ENCODE measurements at places on chromosomes 12 and 14.
A peak's percentile ranks its signal among the peaks of the same experiment; 100 is the strongest.

DNA sequence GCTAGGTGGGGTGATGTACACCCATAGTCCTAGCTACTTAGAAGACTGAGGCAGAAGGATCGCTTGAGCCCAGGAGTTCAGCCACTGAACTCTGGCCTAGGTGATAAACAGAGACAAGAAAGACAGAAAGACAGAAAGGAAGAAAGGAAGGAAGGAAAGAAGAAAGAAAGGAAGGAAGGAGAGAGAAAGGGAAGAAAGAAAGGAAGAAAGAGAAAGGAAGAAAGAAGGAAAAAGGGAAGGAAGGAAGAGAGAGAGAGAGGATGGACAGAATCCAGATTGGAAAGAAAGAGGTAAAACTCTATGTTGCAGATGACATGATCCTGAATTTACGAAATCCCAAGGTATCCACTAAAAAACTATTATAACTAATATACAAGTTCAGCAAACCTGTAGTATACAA, 8.2 kb downstream of the INTS13 start:
- no peak for DNase-seq

DNA sequence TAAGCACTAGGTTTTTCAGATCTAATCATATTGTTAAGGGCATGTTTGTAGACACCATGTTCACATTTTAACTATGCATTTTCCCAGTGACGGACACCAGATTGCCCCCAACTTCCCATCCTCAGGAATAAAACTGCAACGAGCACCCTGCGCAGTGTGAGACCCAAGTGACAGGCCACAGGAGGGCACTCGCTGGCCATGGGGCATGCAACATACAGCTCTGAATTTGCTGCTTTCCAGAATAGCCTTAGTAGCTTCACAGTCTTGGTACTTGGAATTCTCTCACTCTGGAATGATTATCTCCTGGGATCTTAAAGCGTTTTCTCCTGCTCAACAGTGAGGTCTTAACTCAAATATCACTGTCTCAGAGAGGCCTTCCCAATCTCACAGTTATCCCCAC, 972 bp upstream of the DDX47 start:
- no peak for DNase-seq

- peak; percentile 81 for DNase-seq
Observed at GRCh38 chr14:91177073-91178034, 63.5 kb downstream of the DGLUCY start.

- DNase-seq, result no peak
Observed at GRCh38 chr12:130703733-130704375, 12.2 kb downstream of the RIMBP2 start.

DNA sequence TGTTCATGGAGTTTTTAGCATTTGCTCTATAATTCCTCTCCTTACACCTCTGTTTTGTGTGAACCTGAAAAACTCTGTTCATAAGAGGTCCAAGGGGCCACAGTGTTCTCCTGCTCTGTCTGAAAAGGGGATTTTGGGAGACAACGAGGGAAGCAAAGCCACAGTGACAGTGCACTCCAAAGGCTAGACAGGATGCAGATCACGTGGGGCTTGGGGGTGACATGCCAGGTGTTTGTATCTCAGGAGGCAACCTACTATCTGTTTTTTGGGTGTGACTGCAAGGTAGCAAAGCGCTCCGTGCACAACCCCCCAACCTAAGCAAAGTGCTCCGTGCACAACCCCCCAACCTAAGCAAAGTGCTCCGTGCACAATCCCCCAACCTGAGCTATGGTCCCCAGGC, 5.1 kb upstream of the CHD4 start:
- no peak for DNase-seq

DNA sequence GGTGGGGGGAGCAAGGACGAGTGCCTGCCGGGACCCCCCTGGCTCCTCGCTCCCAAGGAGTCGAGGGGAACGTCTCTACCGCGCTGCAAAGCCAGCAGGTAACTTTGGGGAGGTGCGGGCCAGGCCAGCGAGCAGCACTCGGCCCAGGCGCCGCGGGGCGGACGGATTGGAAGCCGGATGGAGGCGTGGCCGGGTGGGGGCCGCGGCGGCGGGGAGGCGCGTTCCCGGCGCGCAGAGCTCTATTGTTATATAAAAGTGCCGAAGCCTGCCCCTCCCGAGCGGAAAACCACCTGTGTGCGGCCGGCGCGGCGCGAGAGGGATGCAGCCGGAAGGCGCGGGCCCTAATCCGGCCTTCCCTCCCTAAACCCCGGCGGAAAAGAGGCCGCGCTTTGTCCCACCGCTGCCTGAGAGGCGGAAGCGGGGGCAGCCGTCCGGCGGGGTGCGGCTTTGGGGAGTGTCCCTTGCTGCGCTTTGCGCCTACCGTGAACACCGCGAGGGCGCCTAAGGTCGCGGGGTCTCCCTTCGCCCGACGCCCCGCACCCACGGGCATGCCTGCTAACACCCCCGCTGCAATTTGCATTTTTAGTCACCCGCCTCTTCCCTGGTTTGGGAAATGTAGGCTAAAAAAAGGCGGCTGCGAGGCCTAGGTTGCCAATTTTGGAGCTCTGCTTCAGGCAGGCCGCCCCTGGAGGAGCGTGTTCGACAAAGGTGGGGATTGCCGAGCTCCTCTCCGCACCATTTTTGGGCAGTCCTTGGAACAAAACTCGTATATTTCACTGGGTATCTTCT, 1.7 kb upstream of the DUSP6 start:
- DNase-seq, result peak; percentile 74

- DNase-seq, result no peak
Observed at GRCh38 chr12:119069147-119069642, 87.9 kb downstream of the SRRM4 start.

- DNase-seq, result no peak
Observed at GRCh38 chr14:23518709-23519108, 32.9 kb downstream of the ZFHX2 start.

DNA sequence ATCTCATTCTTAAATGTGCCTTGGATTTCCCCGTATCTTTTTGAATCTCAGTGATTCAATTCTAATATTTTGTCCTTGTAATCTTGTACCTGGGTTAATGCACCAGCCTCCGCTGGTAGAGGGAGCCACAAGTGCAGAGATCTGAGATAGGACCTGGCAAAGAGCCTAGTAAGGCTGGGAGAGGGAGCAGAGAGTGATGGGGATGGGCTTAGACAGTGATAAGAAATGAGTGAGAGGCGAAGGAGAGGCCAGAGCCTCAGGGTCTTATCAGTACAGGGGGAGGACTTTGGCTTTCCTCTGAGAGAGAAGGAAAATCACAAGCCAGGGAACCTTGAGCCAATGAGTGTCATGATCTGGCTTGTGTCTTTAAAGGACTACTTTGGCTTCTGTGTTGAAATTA, 30.5 kb upstream of the LMNTD1 start:
- DNase-seq, result peak; percentile 78

- no peak for DNase-seq
Observed at GRCh38 chr12:62297321-62297720, 37.1 kb downstream of the USP15 start.

DNA sequence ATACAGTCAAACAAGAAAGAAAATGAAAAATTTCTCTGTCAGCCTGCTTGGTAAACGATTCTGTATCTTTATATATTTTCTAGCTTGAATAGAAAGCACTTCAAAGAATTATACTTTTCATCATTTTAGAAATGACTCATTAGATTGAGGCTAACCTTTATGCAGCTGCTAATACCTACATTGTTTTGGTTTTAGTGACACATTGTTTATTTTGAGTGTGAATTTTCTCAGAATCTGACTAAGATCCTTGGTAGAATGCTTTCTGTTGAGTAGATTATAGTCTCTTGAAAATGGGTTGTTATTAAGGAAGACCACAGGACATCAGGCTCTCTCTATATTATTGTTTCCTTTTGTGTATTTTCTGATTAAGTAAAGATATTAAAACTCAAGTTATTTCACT, at the start of gene PMCH:
PMCH (minus strand) TSS at position 45 of the 400 bp plus-strand sequence. CDS start 63 bp downstream, outside the sequence.
- peak; percentile 31 for DNase-seq

DNA sequence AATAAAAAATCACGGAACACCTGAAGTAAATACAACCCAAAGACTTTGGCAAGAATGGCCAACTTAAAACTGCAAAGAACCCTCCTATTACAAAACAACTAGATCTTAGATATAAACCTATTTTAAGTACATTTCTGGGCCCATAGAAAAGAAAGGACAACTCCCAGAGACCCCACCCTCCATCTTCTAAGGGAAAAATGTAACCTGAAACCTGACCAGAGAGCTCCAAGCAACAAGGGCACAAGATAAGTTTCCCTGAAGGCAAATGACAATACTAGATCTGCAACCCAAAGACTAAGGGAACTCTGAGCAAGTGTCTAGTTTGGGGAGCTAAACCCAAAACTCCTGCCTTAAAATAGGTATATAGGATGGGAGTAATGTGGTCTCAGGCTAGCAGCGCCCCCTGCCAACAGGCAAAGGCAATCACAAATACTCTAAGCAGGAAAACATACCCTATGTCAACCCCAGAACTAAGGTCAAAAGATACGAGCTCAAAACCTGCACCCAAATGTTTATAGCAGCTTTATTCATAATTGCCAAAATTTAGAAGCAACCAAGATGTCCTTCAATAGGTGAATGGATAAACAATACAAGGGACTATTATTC, 218.9 kb downstream of the ITPR2 start:
- DNase-seq, result peak; percentile 52

- DNase-seq, result no peak
Observed at GRCh38 chr12:106113446-106113823, 25.3 kb downstream of the NUAK1 start.

DNA sequence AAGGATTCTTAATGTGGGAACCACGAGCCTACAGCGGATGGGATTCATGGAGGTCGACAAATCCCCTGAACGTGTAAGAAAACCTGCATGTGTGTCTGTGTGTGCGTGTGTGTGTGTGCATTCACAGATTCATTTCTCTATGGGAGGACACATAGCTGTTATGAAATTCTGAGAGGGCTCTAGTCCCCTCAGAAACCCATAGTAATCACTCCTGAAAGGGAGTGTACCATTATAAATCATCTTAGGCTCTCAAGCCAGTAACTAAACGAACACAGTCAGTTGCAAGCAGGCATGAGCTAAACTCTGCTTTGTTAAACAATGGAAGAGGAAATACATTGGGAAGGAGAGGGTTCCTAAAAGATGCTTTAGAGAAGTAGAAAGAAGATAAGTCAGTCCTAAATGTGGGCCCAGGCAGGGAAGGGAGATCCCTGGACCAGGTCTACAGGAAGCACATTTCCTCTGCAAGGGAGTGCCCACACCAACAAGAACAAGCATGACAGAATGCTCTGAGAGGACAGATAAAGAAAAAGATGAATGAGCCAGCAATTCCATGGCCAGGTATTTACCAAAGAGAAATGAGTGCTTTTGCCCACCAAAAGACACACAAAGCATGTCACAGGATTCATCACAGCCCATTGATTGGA, 91.3 kb downstream of the ITPR2 start:
- no peak for DNase-seq

DNA sequence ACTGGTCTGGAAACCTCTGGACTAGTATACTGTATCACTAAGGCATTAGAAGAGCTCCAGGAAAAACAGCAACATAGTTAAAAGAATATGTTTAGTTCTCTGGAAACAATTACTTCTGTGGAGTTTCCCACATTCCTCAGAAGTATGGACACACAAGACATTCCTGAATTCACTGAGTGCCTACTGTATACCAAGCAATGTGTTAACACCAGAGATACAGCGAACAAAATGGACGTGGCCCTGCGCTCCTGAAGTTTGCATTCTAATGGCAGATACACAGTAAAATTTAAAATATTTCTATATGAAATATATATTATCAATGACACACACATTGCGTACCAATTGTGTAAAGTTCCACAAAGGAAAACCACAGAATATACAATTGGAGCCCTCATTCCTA, 1.1 kb downstream of the ANGEL1 start:
- DNase-seq, result peak; percentile 42

DNA sequence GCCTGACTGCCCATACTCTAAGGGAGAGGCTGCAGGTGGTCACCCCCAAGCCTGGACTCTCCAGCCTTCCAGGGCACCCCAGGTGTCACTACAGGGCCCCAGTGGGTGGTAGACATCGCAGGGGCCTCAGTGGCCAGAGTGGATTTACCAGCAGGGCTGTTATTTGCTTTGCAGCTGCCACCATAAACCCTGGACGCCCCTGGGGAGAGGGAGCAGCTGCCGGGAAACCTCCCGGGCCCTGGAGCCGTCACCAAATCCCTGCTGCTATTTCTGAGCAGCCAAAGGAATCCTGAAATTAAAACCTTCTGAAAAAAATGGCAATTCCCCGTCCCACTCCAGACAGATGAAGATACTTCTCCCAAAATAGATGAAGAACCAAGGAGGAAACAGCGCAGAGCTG, 13.9 kb downstream of the TMEM119 start:
- DNase-seq, result no peak

GRCh38 chr12:109476807-109477184, 304 bp downstream of the KCTD10 start:
- no peak for DNase-seq

DNA sequence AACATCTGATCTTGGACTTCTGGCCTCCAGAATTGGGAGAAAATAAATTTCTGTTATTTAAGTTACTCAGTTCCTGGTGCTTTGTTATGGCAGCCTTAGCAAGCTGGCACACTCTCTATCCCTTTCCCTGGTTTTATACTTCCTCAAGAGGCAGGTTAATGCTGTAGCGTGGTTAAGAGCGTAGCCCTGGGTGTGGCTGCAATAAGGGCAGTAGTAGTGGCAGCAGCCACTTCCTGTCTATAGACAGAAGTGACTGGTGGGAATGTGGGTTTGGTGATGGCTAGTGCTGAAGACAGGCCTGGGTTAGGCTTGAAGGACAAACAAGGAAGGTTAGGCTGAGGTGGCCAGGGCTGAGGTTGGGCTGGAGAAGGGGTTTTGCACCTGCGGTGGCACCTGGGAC, 3.6 kb upstream of the LGALS3 start:
- DNase-seq, result no peak

- DNase-seq, result no peak
Observed at GRCh38 chr12:92055877-92056276, 89.8 kb downstream of the BTG1 start.

DNA sequence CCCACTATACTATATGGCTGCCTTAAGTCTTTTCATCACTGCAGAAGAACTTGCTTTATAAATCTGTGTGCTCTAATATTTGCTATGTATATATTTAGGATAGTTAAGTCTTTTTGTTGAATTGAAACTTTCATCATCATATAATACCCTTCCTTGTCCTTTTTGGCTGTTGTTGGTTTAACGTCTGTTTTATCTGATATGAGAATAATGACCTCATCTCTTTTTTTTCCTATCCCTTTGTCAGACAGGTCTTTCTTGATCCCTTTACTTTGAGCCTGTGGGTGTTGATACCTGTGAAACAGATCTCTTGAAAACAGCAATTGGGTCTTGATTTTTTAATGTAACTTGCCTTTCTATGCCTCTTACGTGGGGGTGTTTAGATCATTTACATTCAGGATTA, 316.3 kb downstream of the TMTC2 start:
- DNase-seq, result no peak

- peak; percentile 15 for DNase-seq
Observed at GRCh38 chr12:123808167-123808566, 46.1 kb downstream of the DNAH10 start.

DNA sequence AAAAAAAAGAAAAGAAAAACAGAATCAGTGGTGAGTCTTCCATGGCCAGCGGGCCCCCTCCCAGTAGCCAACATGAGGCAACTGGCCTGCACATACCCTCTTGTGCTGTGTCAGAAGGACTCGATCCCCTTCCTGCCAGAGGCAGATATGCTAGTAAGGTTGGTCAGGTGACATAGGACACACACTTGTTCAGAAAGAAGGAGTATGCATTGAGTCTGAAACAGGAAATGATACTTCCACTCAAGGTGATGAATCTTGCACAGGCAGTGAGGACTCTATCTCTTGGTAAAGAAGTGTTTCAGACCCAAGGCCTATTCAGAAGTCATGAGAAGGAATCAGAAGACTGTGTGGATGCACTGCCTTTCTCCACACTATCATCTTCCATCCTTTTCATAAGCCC, 269.7 kb upstream of the FAR2 start:
- no peak for DNase-seq

GRCh38 chr12:96404696-96405095, 4.5 kb upstream of the CDK17 start:
- DNase-seq, result peak; percentile 55
